ENCODE measurements at places on chromosomes 2 and 18. TPM values are rescaled to one million over a fixed set of nuclear protein-coding genes. Genes with fewer than 3 reads are reported as not detected.

The PSD4 gene
- 44.0 TPM for total RNA-seq

The PDE11A gene
- 0.03 TPM for total RNA-seq

The UBE2F gene
- total RNA-seq = 28.7 TPM

The ONECUT2 gene
- not detected for total RNA-seq

The SFXN5 gene
- total RNA-seq = 10.8 TPM

The CD8B2 gene
- not detected for total RNA-seq

The PARD3B gene
- total RNA-seq = 23.6 TPM

The RND3 gene
- total RNA-seq = 40.0 TPM

GRCh38 chr2:173249661-173250641, 104.7 kb upstream of the CDCA7 start:
- DNase-seq = no peak
- no peaks in the 10 kb centered on the region for H3K27me3 ChIP-seq
- H3K4me1 ChIP-seq = no peaks in the 10 kb centered on the region

GRCh38 chr2:144443837-144444817, 75.8 kb downstream of the ZEB2 start:
- no peaks in the 10 kb centered on the region for H3K27me3 ChIP-seq
- no peak overlapping the region for H3K4me3 ChIP-seq
- no peak for DNase-seq
- H3K27ac ChIP-seq = no peak overlapping the region
- H3K4me1 ChIP-seq = no peaks in the 10 kb centered on the region

GRCh38 chr18:8603663-8604520, 5.3 kb upstream of the RAB12 start:
- no peak overlapping the region for H3K27ac ChIP-seq
- peak overlapping the region; percentile 9 for H3K4me3 ChIP-seq
- no peaks in the 10 kb centered on the region for H3K27me3 ChIP-seq

GRCh38 chr2:181991171-181991885, 5.7 kb downstream of the PPP1R1C start:
- no peak overlapping the region for H3K4me3 ChIP-seq
- H3K4me1 ChIP-seq = no peaks in the 10 kb centered on the region
- no peak overlapping the region for H3K27ac ChIP-seq

DNA sequence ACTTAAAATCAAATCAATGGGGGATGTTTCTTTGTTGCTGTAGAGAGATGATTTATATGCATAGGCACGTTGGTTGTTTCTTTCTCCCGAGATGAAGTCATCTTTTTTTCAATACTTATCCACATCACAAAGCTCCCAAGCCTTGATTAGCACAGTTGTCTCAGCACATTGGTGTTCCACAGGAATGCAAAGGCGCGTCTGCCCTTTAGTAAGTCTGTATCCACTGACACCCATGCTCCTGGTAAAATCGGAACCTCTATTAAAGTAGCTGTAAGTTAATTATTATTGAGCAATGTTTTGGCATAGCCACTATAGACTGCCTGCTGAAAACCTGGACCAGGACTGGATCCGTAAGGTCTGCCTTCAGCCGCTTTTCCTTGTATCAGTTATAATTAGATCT, 77.6 kb upstream of the RBM44 start:
- H3K27ac ChIP-seq = no peak overlapping the region
- H3K4me3 ChIP-seq = no peak overlapping the region
- peaks cover 4% of the 10 kb centered on the region for H3K36me3 ChIP-seq
- H3K4me1 ChIP-seq = peaks cover 21% of the 10 kb centered on the region
- no peak for DNase-seq

DNA sequence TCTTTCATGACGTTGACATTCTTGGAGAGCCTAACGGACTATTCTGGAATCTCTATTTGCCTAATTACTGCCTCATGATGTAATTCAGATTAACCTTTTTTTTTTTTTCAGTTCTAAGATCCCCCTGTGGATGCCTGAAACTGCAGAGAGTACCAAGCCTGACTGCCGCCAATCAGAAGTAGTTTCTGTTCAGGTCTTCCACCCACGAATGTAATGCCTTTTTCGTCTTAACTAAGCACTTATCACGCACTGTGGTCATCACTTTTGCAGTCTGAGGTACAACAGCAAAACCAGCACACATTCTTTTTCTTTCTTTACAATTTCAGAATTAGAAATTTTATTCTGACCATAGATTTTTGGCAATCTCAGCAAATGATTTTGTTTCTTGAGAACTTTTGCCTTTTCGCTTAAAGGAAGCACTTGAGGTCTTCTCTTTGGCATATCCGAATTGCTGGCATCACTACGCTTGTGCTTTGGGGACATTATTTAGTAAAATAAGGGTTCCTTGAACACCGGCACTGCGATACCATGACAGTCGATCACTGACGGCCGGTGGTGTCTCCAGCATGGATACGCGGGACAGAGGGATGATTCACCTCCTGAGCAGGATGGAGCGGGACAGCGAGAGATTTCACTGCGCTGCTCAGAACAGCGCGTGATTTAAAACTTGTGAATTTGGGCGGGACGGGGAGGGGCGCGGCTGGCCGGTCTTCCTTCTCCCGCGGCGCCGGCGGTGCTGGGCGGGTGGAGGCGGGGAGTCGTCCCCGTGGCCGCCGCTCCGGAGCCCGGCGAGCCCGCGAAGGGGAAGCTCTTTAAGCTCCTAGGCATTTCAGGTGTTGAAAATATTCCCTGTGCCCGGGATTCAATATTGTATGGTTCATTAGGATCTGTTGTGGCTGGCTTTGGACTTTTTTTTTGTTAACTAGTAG, 32.0 kb upstream of the GPR55 start:
- H3K27ac ChIP-seq = no peak overlapping the region
- H3K27me3 ChIP-seq = no peaks in the 10 kb centered on the region
- H3K36me3 ChIP-seq = no peaks in the 10 kb centered on the region
- peak; percentile 37 for DNase-seq

- H3K4me3 ChIP-seq = no peak overlapping the region
- no peaks in the 10 kb centered on the region for H3K27me3 ChIP-seq
- no peaks in the 10 kb centered on the region for H3K4me1 ChIP-seq
Measured at GRCh38 chr2:133633881-133634409, 65.7 kb upstream of the NCKAP5 start.

GRCh38 chr18:52394602-52395001, 54.6 kb downstream of the DCC start:
- no peaks in the 10 kb centered on the region for H3K36me3 ChIP-seq
- no peak overlapping the region for H3K27ac ChIP-seq
- no peak overlapping the region for H3K4me3 ChIP-seq
- H3K27me3 ChIP-seq = no peaks in the 10 kb centered on the region
- H3K4me1 ChIP-seq = no peaks in the 10 kb centered on the region
- DNase-seq = no peak
